T-cell (primary cell): ENCODE measurements at places on chromosomes 2 and 18.
A peak's percentile ranks its signal among the peaks of the same experiment; 100 is the strongest.

- no peak for DNase-seq
These were observed 77.3 kb downstream of the KCTD1 start for GRCh38 chr18:26471027-26471426.

DNA sequence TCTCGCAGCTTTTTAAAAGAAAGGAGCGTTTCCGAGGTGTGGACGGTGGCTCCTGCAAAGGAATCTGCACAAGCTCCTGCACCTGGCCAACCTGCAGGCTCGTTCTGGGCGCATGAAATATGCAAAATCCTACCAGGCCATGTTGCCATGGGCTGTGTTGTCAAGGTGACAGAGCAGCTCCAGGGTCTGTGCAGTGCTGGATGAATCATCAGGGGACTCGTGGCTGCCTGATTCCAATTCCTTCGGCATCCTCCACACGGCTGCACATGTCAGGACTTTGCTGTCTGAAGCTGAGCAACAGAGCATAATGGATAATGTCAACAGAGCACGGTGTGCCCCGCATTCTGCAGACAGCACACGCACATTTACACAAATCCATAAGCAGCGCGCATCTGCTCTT, 120.5 kb downstream of the EIPR1 start:
- DNase-seq: no peak

GRCh38 chr2:30769891-30770462, 37.3 kb downstream of the CAPN13 start:
- no peak for DNase-seq

DNA sequence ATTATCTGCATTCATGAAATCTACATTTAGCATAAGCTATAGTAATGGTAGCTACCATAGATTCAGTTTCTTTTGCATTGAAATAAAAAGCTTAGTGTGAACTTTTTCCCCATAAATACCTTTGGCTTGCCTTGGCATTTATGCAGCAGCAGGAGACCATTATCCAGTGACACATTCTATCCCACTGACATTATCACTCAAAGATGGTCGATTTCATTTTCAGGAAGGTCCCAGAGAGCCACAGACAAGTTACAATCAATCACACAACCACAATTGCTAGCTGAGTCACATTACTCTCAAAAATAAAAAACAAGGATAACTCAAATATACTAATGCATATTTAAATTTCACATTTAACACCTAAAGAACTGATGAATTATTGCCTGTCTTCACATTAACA, 512.7 kb upstream of the CDH2 start:
- no peak for DNase-seq

GRCh38 chr2:145702305-145702704, 1182.4 kb upstream of the ZEB2 start:
- DNase-seq: no peak

GRCh38 chr2:224793946-224794345, 77.8 kb upstream of the CCDC195 start:
- no peak for DNase-seq

DNA sequence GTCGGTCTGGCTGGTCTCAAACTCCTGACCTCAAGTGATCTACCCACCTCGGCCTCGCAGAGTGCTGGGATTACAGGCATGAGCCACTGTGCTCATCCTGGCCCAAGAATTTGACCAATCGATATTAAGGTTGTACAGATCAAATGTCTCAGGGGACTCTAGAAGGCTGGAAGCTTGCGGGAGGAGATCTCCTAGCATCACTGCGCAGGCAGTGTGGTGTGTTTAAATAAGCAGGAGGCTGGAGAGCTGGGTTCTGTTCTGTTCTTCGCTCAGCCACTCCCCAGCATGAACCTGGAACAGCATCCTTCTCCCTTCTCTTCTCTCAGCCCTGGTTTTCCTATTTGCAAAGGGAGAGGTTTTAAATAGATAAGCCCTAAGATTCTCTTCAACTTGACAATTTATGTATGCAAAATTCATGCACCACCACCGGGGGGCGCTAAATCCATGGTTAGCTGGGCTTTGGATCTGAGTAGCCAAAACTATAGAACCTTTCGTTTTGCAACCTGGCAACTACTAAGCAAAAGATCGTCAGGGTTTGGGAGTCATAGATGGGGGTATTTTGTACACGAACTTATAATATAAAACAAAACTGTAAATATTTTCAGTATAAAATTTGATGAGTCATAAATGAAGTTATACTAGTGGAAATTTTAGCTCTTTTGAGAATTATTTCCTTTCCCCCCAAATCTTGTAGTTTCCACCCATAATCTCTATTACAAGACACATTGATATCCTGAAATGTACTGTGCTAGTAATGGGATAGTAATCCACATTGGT, 60.6 kb downstream of the SLC16A14 start:
- peak; percentile 60 for DNase-seq

GRCh38 chr2:208285853-208286252, 19.8 kb downstream of the PIKFYVE start:
- no peak for DNase-seq

DNA sequence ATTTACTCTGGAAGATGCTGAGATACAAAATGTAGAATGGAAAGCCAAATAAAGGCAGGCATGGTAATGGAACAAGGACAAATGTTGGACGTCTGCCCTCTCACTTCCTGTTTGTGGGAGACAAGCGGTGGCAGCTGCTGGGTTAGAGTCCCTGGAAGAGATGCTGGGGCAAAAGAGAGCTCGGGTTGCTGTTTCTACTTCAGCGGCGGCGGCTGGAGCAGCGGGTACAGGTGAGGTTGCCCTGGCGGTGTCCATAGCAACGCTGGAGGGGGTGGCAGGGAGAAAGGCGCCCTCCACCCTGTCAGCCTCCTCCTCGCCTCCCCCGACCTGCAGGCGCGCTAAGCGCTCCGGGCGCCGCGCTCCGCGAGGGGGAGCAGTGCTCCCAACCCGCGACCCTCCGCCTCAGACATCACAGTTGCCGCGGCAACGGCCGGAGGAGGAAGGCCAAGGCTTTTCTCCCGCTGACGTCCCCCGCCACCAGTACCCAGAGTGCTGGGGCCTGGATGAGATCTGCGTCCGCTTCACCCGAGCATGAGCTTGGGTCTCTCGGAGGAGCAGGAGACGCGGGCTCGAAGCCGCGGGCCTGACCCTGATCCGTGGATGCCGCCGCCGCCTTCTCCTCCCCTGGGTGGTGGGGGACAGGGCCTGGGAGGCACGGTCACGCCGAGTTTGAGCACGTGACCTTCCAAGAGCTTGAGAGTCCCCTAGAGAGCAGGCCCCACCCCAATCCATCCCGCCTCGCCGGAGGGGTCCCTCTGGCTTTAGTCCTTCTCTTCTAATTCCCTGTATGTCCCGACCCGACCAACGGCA, 65.6 kb downstream of the NOL4 start:
- DNase-seq: no peak

GRCh38 chr2:193549661-193550060, 1354.9 kb upstream of the TMEFF2 start:
- DNase-seq: no peak

- DNase-seq: no peak
These were observed 54.6 kb downstream of the AAK1 start for GRCh38 chr2:69588945-69589344.

DNA sequence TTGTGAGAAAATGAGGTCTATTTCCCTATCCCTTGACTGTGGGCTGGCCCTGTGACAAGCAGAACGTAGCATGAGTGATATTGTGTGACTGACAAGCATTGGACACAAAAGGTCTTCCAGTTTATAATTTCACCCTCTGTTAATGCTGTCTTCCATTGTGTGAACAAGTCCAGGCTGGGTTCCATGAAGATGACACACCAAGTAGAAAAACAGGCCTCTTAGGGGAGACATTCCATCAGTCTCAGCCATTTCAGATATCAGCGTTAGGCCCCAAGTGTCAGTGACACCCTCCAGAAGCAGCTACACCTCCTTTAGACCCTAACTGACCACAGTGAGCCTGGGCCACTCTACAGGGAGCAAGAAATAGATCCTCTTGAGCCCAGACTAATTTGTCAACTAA, 511.3 kb downstream of the FBXO15 start:
- no peak for DNase-seq

GRCh38 chr2:108805782-108806181, 19.2 kb downstream of the CCDC138 start:
- DNase-seq: no peak

DNA sequence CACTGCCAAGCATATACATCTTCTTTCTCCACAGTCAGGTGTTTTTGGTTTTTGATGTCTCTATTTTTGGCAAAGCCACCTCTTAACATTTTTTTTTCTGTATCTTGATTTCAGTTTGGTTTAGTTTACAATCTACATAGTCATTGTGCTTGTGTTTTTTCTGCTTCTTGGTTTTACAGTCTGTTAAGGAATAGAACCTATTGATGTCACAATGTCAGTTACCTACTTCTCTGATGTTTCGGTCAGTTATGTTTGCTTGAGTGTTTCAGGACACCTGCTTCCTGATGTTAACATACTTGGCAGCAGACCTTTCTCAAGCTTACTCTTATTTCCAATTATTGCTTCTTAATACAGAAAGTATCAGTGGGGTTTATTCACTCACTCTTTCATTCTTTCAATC, 253.3 kb downstream of the SPAG16 start:
- DNase-seq: no peak

DNA sequence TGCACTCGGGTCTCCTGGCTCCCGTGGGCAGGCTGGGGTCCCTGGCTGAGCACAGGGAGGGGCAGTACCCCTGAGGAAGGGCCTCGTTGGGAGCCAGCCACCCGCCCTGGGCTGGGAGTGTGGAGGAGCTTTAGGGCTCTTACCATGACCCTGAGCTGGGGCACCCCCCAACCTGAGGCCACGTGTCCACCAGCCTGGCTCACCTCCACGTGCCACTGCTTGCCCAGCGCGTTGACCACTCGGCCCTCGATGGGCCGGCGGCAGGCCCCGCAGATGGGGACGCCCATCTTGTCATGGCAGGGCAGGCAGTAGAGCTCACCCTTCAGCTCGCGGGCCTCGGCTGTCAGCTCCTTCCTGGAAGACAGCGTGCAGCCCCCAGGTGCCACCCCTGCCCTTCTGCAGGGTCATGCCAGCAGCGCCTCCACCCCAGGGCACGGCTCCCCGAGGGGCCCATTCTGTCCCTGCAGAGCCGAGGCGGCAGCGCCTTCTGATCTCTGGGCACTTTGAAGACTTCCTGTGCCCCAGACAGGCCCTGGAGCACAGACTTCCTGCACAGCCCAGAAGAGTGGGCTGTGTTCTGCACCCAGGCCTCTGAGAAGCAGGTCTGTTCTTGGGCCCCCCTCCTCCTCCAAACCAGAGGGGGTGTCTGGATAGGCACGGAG, 4.0 kb upstream of the GPR17 start:
- DNase-seq: peak; percentile 44

- DNase-seq: no peak
These were observed 73.4 kb downstream of the NRXN1 start for GRCh38 chr2:50958504-50958903.

DNA sequence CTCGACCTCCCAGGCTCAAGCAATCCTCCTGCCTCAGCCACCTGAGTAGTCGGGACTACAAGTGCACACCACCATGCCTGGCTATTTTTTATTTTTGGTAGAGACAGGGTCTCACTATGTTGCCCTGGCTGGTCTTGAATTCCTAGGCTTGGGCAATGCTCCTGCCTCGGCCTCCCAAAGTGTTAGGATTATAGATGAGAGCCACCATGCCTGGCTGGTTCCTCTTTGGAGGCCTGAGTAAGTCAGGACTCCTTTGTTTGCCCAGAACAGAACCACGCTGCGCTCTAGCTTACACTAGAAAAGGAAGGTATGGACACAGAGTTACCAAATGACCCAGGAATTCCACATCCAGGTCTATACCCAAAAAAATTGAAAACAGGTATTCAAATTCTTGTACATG, 135.9 kb upstream of the SLC1A4 start:
- no peak for DNase-seq

- no peak for DNase-seq
These were observed 64.6 kb downstream of the NEB start for GRCh38 chr2:151669585-151670081.

DNA sequence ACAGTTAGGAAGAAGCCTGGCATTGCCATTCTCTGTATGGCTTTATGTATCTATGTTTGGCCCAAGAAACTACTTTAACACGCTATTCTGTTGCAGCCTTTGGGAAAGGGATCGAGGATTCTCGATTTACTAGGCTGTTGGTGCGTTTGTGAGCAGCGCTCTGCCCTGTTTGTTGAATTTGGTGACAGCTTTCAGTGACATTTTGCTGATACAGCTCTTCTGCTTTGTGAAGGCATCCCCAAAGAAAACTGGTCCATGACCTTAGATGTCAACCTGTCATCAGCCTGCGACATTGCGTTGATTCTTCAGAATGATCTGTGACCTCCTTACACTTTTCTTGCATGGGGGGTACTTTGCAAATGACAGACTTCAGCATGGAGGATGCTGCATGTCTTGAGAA, 431.5 kb downstream of the ARHGAP15 start:
- DNase-seq: no peak

DNA sequence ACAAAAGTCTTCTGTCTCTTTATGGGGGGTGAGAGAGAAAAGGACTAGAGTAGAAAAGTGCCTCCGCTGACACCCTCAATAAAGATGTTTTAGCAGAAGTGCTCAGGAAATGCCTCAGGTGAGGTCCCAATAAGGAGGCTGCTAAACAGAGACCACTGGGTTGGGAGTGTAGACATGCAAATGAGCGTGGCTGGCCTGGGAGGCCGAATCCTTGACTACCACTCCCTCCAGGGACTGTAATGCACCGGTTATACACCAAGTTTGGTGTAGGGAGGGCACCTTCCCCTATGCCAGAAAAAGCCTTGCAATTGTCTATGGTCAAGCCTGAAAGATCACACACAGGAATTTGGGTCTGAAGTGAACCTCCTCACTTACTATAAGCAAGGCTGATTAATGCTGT, 1.8 kb downstream of the TMX3 start:
- DNase-seq: no peak

GRCh38 chr2:107036293-107036692, 150.3 kb upstream of the ST6GAL2 start:
- DNase-seq: no peak

- no peak for DNase-seq
These were observed 9.9 kb downstream of the IMPA2 start for GRCh38 chr18:11991021-11991795.

- no peak for DNase-seq
These were observed 187.1 kb downstream of the SH3RF3 start for GRCh38 chr2:109316091-109316490.

DNA sequence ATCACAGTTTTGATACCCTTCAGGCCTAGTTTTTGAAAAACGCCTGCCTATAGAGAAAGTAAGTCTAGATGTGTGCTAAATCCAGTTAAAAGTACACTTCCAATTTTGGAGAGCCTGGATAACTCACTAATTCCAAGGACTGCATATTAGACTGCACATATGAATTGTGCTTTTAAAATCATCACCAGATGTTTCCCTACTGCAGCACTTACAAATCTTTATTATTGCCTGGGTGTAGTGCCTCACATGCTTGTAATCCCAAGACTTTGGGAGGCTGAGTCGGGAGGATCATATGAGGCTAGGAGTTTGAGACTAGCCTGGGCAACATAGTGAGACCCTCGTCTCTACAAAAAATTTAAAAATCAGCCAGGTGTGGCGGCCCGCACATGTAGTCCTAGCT, 35.9 kb upstream of the HTR2B start:
- no peak for DNase-seq
